ENCODE measurements at places on chromosomes 4 and X.

- DNase-seq = no peak
Observed at GRCh38 chrX:9665113-9665512, 100.5 kb downstream of the GPR143 start.

- no peak for DNase-seq
Observed at GRCh38 chr4:73705721-73706120, 34.6 kb upstream of the CXCL8 start.

GRCh38 chr4:8188085-8188484 is 11.0 kb upstream of the SH3TC1 start:
- DNase-seq = no peak

- no peak for DNase-seq
Observed at GRCh38 chr4:118772081-118772766, 63.7 kb downstream of the SEC24D start.

- DNase-seq = no peak
Observed at GRCh38 chr4:163380703-163381102, 37.0 kb downstream of the NPY5R start.

DNA sequence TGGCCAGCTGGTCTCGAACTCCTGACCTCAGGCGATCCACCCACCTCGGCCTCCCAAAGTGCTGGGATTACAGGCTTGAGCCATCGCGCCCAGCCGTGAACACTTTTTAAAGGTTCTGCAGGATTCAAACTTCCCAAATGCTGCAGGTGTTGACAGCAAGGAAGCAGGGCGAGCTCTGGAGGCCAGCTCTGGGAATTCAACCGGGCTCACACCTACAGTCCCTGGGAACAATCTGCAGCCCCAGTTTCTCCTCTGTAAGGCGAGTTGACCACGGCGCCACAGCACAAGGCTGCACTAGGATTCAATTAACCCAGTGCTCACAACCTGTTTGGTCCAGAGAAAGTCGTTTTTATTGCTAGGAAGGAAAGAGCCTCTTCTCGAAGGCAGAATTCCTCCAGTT is 1.6 kb downstream of the MTNR1A start:
- DNase-seq = no peak

- DNase-seq = no peak
Observed at GRCh38 chr4:106687026-106687425, 318.4 kb upstream of the GIMD1 start.

DNA sequence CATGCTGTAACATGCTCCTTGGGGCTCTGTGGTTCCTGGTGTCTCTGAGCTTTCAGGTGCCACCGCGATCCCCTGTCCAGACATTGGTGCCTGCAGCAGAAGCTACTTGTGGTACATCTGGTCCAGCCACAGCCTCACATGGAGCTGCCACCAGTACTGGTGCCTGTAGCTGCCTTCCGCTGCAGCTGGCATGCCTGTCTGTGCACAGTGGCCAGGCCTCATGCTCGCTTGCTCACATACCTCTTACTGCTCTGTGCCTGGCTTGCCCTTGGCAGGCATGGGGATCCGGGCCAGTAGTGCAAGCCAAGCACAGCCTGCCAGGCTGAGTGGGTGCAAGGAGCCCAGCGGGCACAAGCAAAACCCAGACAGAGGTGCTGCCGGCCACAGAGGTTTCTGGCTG is 618.6 kb downstream of the DMD start:
- DNase-seq = no peak

- DNase-seq = no peak
Observed at GRCh38 chr4:52098618-52099017, 47.5 kb downstream of the SPATA18 start.

DNA sequence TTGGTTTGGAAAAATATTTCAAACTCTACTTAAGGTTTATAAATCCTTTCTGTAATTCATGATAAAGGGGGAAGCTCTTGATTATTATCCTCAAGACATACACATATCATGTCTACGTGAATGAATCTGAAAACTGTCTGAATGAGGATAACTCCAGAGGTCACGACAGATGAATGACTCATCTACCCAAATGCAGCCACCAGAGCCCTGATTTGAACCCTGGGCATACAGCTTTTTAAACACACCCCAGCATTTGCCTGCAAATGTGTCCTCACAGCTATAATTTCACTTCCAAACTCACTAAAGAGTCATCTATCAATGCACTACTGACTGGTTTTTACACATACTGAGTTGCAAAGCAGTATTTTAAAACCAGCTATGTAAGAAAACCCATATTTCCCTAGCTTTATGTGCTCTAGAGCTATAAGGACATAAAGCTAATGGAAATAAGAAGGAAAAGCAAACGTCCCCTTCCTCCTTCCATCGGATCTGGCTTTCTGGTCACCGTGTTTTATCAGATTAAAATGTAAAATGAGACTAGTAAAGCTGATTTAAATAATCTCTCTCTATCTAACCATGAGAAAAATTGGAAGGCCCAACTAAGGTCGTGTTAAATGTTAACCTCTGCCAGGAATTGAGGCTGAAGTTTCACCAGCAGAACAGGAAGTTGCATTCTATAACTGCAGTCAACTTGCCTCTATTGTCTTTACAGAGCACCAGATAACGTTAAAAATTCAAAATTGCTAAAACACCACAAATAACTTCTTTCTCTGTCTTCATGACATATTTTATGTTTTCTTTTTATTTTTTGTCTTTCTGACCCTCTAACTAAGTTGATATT is 63.1 kb upstream of the SPP1 start:
- no peak for DNase-seq

DNA sequence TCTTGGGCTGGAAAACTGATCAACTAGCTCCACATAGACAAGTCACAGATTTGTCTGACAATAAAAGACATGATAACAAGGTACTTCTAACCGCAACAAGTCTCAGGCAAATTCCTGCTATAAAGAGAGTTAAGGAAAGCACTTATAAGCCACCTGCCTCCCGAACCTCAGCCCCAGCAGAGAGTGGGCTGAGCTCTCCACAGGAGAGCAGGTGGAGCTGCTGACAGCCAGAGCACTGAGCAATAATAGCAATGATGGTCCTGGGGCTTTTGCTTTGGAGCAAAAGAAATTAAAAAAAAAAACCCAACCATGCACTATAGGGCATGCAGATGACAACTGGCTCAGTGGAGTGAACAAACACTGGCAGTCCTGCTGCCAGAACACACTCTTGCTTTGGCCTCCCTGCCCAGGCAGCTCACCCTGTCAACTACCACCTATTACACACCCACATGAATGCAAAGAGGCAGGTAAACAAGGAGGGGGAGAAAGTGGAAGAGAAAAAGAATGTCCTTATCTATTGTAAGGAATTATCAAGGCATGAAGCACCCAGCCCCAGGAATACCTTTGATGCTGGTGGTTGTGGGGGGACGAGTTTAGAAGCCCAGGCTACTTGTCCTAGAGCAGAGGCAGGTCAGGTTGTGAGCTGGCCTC is 135.8 kb upstream of the DGKK start:
- DNase-seq = no peak

- DNase-seq = no peak
Observed at GRCh38 chr4:151455212-151455611, 46.2 kb downstream of the FHIP1A start.

GRCh38 chr4:163776957-163777356 is 282.5 kb downstream of the TMA16 start:
- DNase-seq = no peak

DNA sequence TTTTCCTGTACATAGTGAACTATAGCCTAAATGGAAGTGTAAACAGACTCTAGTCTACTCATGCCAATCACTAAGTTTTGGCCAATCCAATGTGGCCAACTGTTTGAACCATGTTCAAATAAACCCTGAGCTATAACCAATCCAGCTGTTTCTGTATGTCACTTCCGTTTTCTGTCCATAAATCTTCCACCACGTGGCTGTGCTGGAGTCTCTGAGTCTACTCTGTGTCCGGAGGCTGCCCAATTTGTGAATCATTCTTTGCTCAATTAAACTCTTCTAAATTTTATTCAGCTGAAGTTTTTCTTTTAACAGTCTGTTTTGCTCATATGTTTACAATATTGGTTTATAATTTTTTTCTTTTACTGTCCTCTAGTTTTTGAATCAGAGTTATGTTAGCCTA is 112.3 kb upstream of the BANK1 start:
- DNase-seq = no peak

DNA sequence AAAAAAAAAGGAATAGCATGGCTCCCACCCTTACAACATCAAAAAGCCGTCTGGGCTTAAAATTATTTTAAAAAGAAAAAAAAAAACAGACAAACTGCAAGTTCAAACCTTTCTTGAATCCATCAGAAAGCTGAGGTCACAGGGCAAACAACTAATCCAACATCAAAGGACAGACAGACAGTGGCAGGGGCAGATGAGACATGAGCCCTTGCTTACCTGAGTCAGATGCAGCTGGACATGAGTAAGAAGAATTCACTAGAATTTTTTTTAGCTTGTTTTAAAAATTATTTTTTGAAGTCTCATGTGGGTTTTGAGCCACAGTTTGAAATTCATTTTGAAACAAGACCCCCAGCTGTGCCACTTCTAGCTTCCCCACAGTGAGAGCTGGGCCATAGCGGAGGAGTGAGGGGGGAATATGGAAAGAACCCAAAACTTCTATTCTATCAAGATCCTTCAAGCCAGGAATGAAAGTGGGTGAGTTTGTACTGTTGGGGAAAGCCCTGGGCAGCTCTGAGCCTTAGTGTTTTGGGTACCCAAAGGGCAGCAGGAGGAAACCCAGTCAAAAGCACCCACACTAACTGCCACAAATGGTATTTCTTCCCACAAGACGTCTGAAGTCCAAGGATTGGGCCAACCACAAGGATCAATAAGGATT is 111.4 kb downstream of the ATXN3L start:
- no peak for DNase-seq

DNA sequence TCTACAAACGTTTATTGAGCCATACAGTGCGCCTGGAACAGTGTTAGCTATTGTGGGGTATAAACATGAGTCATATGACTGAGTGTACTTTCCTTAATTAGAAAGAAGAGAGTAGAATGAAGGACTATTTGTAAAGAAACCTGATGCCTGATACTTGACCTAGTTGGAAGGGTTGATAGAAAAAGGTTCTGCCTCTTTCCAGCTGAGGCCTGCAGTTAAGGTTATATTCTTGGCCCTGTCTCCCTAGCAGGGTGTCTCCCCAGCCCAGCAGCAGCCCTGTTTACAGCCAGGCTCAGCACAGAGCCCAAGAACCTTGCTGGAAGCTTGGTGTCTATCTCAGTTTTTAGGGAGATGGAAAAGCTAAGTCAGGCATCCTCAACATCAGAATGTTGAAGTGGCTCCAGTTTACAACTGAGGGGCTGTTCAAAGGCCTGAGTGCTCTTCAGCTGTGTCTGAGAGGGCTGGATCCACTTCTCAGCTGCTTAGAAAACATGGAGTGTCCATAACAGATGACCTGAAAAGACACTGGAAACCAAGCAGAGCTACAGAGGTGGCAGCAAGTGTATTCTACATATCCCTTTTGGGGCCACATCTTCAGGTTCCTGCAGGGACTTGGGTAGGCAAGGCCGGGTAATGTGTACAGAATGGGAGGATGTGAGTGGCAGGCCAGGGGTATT is 21.6 kb downstream of the NYX start:
- no peak for DNase-seq

- no peak for DNase-seq
Observed at GRCh38 chr4:110902500-110902899, 279.6 kb upstream of the PITX2 start.

GRCh38 chr4:81214881-81215868 is at the start of gene PRKG2:
TSS of gene PRKG2 (minus strand) at chr4:81215222. CDS start at chr4:81205047, 10,175 bp downstream.
- DNase-seq = no peak

DNA sequence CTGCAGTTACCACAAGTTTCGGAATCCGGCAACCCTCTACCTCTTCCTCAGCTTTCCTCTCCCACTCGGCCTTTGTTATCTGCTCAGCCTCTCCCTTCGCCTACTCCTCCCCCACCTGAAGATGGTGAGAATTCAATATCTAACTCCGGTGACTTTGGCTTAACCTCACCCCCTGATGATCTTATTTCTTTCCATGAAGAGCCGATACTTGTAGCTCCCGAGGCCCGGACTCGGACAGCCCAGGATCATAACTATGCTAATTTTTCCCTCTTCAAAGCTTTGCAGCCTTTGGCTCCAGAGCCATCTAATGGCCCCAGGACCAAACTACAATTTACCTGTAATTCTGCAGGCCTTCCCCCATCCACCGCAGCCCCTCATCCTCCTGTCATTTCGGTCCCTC is 32.0 kb upstream of the MGST2 start:
- no peak for DNase-seq

DNA sequence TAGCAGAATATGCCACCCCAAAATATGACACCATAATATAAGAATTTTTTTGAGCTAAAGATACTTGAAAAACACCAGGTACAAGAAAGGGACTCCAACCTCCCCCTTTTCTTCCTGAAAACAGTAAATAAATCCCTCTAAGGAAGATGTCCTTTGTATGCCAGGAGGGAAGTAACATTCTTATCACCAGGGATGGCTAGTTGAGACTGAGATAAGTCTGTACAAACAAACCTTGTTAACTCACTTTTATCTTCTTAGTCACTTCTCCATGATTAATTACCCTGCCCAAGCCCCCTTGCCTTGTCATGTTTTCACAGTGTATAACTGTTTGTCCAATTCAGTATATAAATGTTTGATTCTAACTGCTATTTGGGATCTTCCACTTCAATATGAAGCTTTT is 888.0 kb downstream of the PCDH18 start:
- no peak for DNase-seq

DNA sequence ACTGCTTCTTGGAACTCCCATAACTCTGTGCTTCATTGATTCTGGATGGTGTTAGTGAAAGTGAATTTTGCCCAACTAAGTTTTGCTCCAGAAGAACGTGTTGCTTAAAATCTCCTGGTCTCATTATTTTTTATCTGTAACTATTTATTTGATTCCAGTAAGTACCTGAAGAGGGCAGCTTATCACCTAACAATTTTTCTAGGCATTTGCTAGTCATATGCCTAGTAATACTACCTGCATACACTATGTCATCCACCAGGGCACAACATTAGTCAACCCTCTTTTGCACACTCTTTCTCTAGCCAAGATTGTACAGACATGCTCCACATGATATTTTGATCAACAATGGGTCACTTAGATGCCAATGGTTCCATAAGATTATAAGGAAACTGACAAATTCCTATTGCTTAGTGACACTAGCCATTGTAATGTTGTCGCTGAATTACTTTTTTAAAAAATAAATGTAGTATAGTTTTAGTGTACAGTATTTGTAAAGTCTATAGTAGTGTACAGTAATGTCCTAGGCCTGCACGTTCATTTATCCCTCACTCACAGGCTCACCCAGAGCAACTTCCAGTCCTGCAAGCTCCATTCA is 499.9 kb upstream of the AADAT start:
- no peak for DNase-seq

- no peak for DNase-seq
Observed at GRCh38 chr4:114146947-114147618, 167.6 kb upstream of the ARSJ start.

GRCh38 chr4:42955746-42956505 is 63.4 kb downstream of the GRXCR1 start:
- DNase-seq = no peak

- no peak for DNase-seq
Observed at GRCh38 chr4:185549095-185549639, 13.9 kb upstream of the PDLIM3 start.

DNA sequence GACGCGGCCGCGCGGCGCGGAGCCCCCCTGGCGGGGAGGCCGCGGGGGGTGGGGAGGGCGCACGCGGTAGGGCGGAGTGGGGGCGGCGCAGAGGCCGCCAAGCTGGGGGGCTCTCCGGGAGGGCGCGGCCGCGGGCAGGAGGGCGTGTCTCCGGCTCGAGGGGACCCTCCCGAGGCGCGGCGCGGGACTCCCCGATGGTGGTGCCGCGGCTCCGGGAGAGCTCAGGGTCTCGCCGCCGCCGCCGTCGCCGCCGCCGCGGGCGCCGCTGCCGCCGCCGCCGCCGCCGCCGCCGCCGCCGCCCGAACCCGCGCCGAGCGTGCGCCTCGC is 165 bp upstream of the PTCHD1 start:
- DNase-seq = no peak

- DNase-seq = no peak
Observed at GRCh38 chrX:120463241-120463640, 5.9 kb downstream of the LAMP2 start.
